ENCODE measurements at places on chromosomes 1 and 21.

DNA sequence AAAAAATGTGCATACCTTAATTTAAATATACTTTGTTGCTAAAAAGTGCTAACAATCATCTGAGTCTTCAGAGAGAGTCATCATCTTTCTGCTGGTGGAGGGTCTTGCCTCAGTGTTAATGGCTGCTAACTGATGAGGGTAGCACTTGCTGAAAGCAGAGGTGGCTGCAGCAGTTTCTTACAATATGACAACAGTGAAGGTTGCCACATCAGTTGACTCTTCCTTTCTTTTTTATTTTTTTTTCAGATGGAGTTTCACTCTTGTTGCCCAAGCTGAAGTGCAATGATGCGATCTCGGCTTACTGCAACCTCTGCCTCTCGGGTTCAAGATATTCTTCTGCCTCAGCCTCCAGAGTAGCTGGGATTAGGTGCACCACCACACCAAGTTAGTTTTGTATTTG is 2.6 kb upstream of the CFAP45 start:
- DNase-seq, result no peak

- DNase-seq, result no peak
These were observed 132.4 kb upstream of the KLHDC7A start for GRCh38 chr1:18348354-18348753.

DNA sequence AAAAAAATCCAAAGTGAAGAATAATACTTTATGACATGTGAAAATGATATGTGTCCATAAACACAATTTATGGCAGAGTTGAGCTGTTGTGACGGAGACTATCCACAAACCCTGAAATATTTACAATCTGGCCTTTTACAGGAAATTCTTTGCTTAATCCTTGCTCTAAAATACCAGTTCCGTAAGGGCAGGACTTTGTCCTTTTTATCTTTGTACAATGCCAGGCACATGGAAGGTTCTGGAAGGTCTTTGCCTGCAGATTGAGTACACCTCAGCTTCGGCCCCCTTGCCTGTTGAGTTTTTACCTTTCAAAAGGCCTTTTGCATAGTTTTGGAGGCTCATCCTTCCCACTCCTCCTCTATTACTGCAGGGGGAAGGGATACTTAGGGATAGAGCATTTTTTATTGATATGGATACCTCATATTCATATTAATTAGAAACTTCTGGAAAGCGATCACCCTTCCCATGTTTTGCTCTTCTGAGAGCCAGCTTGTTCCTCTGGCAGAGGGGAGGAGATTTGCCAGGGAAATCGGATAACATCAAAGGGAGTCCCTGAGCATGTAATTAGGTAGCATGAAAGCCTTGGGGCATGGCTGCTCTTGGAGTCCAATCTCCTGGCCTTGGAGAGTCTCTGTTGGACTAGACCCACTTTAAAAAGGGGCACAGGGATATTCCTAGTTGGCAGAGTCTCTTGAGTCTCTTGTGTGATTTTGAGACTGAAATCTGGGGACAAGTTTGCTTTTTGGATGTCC is 217.1 kb downstream of the KCNJ6 start:
- DNase-seq, result no peak

GRCh38 chr1:216805233-216805632 is 82.0 kb upstream of the ESRRG start:
- no peak for DNase-seq

DNA sequence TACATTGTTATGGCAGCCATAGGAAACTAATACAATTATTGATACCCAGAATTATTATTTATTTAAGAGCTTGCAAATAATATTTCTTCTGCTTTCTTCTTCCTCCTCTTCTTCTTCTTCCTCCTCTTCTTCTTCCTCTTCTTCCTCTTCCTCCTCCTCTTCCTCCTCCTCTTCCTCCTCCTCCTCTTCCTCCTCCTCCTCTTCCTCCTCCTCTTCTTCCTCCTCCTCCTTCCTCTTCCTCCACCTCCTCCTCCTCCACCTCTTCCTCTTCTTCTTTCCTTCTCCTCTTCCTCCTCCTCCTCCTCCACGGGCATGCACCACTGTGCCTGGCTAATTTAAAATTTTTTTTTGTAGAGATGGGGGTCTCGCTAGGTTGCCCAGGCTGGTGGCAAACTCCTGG is 95.6 kb upstream of the BCAR3 start:
- no peak for DNase-seq
